Activated CD4-positive, alpha-beta T cell treated with anti-CD3 and anti-CD28 coated beads for 24 hours (primary cell): ENCODE measurements at places on chromosomes 7 and 10.

GRCh38 chr10:28149746-28150145 is 150.9 kb upstream of the ODAD2 start:
- DNase-seq = no peak

DNA sequence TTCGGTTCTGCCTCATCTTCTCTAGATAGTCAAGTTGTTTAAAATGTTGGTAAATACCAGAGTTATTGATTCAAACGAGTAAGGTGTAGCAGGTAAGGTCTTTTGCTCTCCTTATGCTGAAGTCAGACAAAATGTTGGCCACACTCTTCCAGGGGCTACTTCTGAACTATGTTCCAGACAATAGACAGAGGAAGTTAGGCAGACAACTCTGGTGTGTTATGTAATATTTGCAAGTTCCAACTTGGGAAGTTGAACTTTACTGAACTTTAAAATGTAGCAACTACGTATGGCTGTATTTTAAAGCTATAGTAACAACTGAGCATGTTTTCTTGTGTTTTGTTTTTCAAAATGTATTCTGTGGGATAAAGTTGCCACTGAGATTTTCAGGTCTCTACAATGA is 125.7 kb upstream of the NEBL start:
- no peak for DNase-seq

- no peak for DNase-seq
These were observed 14.3 kb downstream of the GHRHR start for GRCh38 chr7:30977896-30978564.

DNA sequence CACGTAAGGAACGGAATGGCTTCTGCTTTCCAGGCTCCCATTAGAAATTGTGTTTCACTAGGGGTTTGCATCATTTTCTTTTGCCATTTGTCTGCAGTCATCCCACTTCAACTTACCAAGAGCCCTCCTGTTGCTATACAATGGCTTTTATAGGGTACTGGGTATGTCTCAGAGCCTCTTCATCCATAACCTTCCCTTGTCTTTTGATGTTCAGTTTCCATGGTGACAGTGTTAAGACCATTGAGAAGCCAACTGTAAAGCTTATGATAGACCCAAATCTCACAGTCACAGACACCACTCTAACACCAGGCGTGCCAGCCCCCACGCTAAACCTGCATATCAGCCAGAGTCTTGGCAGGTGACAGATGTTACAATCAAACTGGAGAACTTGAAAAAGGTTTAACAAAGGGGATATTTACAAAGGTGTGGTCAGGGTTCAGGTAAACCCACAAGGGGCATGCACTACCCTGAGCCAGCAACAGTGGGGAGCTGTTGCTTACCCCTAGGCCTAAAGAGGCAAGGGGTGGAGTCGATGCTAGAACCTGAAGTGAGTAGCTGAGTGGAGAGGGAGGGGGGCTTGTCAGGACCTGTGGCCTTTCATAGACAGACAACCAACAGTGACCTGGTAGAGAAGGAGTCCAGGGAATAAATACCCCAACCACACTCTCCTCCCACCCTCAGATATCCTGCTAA is 53.2 kb upstream of the ABLIM1 start:
- DNase-seq = no peak
